Upper lobe of left lung (tissue), 6 donors: ENCODE measurements at places on chromosomes 12 and 14. TPM values are rescaled to one million over a fixed set of nuclear protein-coding genes. Genes with fewer than 3 reads are reported as not detected.

The CIROP gene
- total RNA-seq = not detected

The ZNF385A gene
- 18.9 TPM for total RNA-seq

The STRAP gene
- 16.8 TPM for total RNA-seq

The KCNA1 gene
- total RNA-seq = not detected

The NPFF gene
- total RNA-seq = not detected

The TMEM30B gene
- 15.7 TPM for total RNA-seq

The PLEK2 gene
- 4.2 TPM for total RNA-seq

The IPO8 gene
- total RNA-seq = 68.1 TPM

The EPYC gene
- not detected for total RNA-seq

The GLT8D2 gene
- total RNA-seq = not detected

The KERA gene
- not detected for total RNA-seq

The JPH4 gene
- 2.0 TPM for total RNA-seq

The PPP1R36 gene
- 0.71 TPM for total RNA-seq

The LRTM2 gene
- not detected for total RNA-seq

The SCNN1A gene
- 594 TPM for total RNA-seq

The FGF23 gene
- total RNA-seq = not detected

The FGF6 gene
- not detected for total RNA-seq

The NDRG2 gene
- 87.4 TPM for total RNA-seq

The MARK3 gene
- total RNA-seq = 102 TPM

The CLMN gene
- total RNA-seq = 9.7 TPM

The GUCY2C gene
- 1.0 TPM for total RNA-seq

The ANO2 gene
- total RNA-seq = 4.4 TPM

The PCED1B gene
- 21.2 TPM for total RNA-seq

The PYM1 gene
- total RNA-seq = 32.7 TPM

The OR4Q3 gene
- not detected for total RNA-seq
